ENCODE measurements at places on chromosomes 3 and 15.

DNA sequence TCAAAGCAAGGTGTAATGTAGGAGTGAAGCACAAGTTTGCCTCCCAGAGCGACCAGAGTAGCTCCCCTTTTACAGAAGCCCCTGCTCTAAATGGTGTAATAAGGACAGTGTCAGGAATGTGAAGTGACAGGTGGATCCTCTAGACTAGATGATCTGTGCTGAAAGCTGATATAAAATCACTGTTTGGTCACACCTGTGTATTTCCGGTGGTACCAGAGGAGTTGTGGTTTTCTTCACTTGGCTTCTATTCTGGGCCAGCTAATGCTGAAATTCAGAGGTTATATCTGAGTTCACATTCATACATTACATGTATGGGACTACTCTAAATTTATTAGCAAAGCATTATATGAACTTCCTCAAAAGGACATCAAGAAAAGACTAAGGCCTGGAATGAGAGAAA lies 117.4 kb downstream of the IL1RAP start:
- no peak for DNase-seq

- no peak for DNase-seq
Observed at GRCh38 chr3:143311096-143311495, 191.5 kb downstream of the CHST2 start.

DNA sequence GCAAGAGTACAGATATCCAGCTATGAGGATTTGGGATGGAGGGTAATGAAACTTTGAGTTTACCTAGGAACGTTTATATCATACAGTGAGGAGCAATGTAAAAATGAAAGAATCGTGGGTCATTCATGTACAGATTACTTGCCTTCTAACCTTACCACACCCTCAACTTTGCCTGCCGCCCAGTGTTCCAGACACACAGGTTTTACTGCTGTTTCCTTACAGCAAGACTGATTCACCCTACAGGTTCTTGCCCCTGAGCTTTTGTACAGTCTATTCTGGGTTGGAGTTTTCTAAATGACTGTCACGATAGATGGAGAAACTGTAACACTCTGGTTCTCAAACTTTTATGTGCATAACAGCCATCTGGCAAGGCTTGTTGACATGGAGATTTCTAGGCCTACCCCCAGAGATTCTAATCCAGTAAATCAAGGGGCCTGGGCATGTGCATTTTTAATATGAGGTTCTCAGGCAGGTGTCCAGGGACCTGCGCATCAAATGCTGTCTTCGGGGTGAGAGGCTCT lies 6.6 kb upstream of the TPRG1 start:
- no peak for DNase-seq

DNA sequence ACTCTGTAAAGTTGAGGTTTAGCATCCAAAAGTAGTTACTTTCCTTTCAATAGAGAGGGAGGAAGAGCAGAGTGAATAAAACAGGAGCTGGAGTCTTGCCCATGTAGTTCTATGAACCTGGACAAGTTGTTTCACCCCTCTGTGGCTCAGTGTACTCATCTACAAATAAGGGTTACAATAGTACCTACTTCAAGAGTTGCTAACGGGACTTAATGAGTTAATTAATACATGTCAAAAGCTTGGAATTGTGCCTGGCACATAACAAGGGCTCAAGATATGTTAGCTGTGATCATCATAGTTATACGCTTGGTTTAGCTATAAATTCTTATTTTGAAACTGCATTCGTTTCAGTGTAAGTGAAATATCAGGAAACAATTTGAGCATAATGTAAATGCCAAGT lies 388.5 kb upstream of the THBS1 start:
- no peak for DNase-seq

- DNase-seq = no peak
Observed at GRCh38 chr15:83404121-83404520, 43.0 kb upstream of the SH3GL3 start.
